ENCODE measurements at places on chromosomes 16 and 17.

GRCh38 chr17:512926-513325 is 160.3 kb upstream of the RPH3AL start:
- no peak for DNase-seq

DNA sequence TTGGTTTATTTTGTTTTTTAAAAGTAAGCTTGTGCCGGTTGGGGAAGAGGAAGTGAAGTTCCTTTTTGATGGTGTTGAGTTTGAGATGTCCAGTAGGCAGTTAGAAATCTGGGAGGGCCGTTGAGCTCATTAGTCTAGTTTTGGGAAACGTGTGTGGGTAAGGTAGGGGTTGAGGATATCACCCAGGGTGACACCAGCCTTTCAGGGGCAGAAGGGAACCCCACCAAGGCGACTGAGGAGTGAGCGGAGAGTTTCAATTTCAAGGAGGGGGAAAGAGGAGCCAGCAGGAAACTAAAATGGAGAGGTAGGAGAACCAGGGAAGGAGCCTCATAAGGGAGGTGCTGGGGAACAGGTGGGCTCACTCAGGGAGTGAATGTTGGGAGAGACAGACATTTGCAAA is 22.7 kb downstream of the HAPSTR1 start:
- DNase-seq, result no peak

DNA sequence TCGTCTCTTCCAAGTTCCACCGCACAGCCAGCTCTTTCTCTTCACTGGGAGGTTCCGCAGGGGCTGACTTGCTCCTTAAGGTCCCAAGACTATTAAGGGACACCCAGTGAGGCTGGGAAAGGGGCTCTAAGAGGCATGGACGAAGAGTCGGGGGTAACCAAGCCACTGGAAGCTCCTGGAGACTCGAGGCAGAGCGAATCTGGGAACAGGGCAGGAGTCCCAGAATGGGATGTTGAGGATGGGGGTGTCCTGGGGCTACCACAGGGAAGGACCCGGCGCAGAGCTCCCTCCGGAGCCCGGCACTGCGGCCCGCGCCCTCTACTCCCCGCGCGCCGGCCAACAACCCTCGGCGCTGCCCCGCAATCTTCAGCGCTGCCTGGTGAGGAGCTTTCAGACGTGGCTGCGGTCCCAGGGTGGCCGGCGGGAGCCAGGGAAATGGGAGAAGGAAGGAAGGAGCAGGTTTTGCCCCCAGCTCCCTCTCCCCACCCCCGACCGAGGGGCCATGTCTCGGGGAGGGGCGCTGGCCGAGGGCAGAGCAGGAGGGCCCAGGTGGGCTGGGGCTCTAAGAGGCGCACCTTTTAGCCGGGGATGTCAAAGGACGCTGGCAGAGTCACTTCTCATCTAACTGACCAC is 581 bp downstream of the CHST5 start:
- DNase-seq, result no peak

GRCh38 chr17:1492249-1493206 is at the start of gene MYO1C:
TSS of gene MYO1C (minus strand) at chr17:1492686. CDS start at chr17:1492487, 199 bp downstream.
- DNase-seq, result no peak

DNA sequence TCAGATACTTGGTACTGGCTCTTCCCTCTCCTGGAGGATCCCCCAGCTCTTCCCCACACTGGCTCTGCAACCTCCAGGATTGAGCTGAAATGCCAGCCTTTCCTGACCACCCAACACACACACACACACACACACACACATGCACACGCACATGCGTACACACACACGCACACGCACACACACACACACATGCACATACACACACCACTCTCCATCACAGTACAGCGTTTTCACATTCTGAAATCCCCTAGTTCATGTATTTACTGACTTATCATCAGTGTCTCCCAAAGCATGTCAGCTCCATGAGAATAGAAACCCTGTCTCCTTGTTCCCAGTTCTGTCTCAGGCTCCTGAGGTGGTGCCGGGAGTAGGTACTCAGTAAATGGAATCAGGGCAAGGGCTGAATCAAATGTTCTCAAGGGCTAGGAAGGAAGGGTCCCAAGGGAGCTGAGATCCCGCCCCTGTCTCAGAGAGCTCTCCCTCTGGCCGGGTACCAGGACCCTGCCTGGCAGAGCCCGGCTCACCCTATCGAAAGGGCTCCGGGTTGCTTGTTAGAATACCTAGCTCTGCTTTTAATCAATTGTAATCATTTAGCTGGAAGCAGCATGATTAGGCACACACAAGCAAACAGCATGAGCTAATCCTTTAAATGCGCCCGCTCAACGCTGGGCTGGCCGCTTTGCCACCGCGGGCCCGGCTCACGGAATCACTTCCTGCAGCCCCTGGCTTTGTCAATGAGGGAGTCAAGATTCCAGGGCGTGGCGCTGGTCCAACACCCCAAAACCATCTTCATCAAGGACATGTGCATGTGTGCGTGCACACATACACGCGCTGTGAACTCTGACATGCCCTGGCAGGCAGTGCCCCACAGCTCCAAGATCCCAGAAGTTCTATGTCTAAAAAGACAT is 140.7 kb downstream of the C16orf78 start:
- peak; percentile 73 for DNase-seq

- DNase-seq, result no peak
Observed at GRCh38 chr17:58529275-58529674, 14.8 kb upstream of the MTMR4 start.

DNA sequence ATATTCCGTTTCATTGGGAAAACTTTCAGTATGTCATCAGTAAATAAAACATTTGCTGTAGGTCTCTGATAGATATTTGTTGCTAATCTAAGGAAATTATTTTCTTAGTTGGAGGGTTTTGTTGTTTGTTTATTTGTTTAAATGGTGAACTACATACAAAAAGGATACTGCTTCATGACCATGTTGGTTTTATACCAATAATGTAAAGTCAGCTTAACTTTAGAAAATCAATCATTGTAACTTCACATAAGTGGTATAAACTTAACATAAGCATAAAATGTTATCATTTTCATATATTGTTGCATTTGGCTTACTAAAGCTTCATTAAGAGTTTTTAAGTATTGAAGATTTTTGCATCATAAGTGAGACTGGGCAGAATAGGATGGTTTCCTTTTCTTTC is 57.9 kb downstream of the NSRP1 start:
- DNase-seq, result no peak

DNA sequence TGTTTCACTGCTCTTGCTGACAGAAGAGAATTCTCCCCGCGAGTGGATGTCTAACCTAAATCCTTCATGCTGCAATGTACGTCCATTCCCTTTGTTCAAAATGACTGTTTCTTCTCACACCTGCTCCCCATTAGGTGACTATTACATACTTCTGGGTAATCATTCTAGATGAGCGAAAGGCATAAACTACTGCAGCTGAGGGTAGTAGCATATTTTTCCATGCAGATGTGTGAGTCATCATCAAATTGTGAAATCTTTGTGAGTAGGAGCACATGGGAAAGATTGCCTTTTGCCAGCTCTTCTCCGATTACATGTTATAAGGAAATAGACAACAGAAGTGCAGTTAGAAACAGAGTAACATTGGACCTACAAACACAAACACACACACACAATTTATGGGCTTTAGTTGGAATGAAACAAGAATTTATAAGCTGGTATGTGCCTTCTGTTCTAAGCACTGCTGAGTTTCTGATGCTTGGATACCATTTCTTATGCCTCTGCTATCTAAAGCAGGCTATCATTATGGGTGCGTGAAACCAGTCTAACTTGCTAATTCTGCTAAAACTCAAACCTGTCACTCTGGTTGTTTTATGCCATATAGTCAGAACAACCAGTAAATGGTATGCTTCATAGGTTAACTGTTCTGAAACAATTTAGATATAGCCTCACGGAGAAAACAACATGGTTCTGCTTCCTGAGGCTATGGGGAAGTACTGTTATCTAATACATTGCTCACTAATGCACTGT is 346.9 kb upstream of the PSMD7 start:
- DNase-seq, result peak; percentile 75

DNA sequence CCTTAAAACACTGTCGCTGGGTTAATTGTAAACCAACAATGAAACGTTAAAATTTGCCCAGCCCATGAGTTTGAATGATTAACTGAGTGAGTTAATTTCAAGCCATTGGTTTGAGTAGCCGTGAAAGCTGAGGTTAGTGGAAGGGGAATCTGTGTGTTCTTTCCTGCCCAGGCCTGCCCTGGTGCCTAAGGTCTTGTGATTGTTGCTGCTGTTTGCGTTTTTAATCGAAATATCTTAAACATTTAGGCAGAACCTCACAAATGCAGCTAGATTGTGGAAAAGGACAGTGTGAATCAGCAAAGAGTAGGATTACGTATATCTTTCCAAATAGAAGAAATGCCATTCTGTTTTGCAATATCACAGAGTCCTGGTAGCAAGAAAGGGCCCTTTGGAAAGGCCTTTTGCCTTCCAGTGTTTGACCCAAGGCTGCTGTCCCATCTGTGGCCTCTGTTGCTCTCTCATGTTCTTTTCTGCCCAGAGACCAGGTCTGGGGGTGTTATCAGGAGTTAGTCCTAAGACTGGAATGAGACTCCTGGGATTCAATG is 113.8 kb downstream of the MSI2 start:
- DNase-seq, result no peak

DNA sequence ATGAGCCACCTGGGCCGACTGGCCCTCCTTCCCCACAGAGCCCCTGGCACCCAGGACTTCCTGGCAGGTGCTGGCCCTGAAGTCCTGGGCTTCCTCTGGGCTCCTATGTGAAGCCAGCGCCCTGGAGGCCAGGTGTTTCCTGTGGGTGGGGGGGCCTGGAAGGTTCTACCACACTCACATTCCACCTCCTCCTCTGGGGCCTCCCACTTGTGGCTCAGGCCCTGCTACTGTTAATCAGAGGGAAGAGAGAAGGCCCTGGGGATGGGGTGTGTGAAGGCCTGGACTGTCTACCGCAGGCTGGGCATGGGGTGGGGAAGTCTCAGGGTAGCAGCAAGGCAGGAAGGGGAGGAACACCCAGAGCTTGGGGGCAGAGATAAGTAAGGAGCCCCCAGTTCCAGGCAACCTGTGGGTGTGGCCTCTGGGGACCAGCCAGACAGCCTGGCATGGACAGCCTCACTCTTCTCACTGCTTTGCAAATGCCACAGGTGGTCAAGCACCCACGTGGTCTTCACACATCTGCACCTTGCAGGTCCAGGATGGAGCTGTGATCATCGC is 111.9 kb upstream of the TNRC6C start:
- DNase-seq, result no peak

GRCh38 chr17:76543826-76544545 is 4.1 kb downstream of the PRCD start:
- DNase-seq, result peak; percentile 69

DNA sequence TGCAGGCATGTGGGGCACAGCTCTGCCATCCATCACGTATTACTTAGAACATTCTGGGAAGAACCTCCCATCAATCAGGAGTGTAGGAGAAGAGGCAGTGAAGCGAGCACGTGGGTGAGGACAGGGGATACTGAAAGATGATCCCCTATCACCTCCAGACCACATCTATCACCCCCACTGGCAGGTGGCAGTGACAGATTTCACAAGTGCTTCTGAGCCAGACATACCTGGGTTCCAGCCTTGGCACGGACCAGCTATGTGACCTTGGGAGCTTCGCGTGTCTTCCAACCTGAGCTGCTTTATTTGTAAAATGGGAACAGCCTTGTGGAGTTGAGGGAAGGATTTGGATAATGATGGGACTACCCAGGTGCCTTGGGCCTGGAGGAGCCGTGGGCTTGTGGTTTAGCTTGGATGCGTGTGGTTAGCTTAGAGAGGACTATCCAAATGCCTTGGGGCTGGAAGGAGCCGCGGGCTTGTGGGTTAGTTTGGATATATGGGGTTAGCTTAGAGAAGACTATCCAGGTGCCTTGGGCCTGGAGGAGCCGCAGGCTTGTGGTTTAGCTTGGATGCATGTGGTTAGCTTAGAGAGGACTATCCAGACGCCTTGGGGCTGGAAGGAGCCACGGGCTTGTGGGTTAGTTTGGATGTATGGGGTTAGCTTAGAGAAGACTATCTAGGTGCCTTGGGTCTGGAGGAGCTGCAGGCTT is 206.4 kb downstream of the ENGASE start:
- DNase-seq, result no peak

Data from brain (organoid and tissue), 16 donors.